ENCODE measurements at places on chromosomes 12 and 14.

DNA sequence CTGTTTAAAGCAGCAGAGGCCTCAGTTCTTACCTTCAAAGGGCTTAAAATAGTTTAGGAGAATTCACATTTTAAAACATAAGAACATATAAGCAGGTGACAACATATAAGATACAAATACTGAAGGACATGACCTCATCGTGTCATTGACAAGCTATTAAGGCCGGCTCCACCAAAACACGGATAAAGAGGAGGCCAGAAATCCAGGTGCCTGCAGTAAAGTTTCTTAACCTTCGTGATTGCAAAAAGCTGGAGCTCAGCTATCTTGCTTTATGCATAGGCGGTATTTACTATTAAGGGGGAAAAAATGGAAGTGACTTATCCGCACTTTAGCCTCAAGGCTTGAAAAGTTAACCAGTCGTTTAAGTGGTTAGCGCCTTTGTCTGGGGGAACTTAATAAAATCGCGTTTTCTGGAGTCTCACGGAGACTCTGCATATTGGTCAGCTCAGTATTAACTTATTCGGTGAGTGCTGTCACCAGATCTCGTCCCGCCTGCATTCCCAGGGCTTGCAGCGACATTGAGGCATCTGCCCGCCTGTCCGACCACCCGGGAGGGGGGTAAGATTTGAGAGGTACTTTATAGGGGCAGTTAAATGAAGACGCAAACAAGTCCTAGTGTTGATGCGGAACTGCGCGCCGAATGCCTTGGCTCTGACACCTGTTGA lies 1.1 kb upstream of the SP1 start:
- no peak for DNase-seq

DNA sequence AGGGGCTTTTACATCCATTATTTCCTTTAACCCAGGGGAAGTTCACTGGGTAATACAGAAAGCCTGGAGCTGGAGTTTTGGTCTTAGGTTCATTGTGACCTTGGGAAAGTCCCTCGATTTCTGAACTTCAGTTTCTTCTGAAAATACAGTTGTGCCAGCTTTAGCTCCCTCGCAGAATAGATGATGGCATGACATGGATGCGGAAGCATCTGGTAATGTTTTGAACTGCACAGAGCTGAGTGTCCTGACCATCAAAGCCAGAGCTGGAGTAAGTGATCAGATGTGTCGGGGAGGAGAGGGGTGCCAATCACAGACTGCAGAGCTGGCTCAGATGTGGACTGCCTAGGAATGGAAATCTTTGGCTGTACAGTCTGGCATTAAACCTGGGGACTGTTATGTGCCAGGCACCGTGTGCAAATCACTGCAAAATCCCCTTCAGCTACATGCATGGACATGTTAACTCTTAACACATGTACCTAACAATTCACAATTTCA lies 180.9 kb downstream of the ETV6 start:
- no peak for DNase-seq

GRCh38 chr14:98952593-98953350 lies 319.2 kb downstream of the BCL11B start:
- no peak for DNase-seq

DNA sequence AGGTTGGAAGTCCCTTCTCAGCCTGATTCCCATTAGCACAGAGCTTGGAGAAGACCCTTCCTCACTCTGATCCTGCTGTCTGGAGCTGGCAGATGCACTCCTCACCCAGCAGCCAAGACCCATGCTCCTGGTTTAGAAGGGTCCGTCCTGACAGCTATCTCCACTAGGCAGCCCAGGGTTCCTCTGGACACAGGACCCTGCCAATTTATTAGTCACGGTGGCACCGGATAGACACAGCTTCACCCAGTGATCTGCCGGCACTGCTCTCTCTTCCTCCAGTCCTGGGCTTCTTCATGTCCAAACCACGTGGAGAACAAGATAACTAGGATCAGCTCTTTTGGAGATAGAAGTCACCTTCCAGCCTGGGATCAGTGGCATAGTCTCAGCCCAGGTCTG lies 26.2 kb upstream of the TCL1B start:
- no peak for DNase-seq

DNA sequence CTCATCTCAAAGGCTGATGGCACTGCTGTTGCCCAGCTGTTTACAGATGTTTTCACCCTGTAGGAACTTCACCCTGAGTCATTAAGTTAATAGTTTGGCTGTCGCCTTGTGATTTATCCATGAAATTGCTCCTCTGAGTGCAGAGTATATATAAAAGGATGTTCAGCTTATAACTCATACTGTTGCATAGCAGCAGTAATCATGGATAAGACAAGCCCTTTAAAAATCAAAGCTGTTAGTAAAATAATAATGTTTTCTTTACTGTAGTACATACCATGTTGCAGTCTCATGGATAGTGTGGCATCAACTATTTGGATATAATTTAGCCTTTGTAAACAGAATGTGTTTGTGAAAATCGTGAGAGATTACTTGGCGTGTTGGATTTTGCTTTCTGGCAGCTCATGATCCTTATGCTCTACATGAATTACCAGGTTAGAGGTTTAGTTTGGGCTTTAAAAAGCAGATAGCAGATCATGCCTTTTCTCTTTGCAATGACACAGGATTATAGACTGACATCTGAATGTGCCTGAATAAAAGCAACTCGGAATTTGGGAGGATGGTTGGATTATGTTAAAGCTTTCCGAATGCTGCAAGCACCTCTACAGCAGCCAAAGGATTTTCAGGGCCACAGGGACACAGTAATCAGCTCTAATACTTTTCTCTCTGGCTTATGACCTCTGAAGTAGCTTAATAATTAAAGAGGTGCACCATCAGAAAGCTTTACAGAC lies 279.7 kb upstream of the ATP2B1 start:
- no peak for DNase-seq

DNA sequence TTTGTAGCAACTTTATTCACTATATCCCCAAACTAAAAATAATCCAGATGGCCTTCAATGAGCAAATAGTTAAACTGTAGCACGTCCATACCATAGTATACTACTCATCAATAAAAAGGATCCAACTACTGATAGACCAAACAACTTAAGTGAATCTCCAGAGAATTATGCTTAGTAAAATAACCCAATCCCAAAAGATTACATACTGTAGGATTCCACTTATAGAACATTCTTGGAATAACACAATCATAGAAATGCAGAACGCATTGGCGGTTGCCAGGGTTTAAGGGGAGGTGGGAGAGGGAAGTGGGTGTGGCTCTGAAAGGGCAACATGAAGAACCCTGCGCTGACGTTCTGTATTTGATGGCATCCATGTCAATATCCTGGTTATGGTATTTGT lies 28.6 kb downstream of the SNRPF start:
- DNase-seq, result no peak

- no peak for DNase-seq
These were observed 2.3 kb downstream of the JDP2 start for GRCh38 chr14:75430116-75430515.

- DNase-seq, result no peak
These were observed 54.2 kb downstream of the SUDS3 start for GRCh38 chr12:118430516-118430915.

DNA sequence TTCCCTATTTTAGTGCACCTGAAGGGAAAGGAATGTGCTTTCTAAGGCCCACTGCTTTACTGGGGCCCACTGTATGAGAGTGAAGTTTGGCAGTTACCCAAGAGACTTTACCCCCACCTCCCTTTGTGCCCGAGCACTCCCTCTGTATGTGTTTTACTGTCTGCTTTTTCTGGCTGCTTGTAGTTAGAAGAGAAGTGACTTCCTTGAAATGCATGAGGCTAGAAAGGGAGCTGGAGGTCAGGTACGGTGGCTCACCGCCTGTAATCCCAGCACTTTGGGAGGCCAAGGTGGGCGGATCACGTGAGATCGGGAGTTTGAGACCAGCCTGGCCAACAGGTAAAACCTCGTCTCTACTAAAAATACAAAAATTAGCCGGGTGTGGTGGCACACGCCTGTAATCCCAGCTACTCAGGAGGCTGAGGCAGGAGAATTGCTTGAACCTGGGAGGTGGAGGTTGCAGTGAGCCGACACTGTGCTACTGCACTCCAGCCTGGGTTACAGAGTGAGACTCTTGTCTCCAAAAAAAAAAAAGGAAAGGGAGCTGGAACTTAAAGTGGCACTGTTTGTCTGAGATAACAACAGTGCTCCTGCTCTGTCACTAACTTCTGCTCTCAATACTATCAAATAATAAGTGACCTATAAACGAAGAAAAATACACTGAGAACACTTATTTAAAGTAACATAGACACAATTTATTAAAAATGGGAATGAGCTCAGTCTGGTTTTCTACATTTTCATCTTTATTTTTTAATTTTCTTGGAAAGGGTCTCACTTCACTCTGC lies 5.8 kb downstream of the TRIP11 start:
- no peak for DNase-seq

- no peak for DNase-seq
These were observed 1.1 kb upstream of the BMP4 start for GRCh38 chr14:53957739-53958138.

DNA sequence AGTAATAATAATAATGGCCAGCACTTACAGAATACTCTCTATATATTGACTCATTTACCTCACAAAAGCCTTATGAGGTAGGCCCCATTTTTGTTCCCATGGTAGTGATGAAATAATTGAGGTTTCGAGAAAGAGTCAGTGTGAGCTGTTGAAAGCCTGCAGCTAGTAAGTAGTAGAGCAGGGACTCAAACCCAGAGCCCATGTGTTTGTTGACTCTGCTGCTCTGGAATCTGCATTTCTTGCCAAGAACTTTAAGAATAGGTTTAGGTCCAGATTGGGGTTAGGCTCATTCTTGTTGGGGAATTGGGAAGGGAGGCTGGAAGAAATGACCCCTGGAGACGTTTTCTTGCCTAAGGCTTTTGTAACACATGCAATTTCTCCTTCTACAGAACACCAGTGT lies 27.9 kb downstream of the DYRK4 start:
- no peak for DNase-seq

DNA sequence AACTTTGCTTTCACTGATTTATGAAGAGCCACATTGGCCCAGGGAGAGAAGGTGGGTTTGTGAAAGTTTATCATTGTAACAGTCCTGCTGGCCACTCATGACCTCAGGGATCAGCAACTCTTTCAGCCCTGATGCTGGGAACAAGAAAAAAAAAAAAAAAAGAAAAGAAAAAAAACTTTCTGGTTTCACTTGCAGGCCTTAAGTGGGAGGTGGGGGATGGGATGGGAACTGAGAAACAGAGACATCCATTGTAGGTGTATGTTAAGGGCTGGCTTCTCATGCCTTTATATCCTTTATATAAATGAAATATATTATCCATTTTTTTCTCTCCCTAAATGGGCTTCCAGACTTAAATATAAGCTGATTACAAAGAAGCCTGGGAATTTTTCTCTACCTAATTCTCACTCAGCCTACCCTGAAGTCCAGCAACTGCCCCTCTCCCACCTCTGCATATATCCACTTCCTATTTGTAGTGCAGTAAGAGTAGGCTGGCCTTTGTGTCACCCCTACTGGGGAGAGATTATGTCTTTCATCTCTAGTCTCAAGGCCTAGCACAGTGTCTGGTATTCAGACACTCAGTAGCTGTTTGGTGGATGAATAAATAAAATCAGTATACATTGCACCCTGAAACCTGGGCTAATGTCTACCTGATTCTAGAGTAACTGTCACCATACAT lies 187.1 kb downstream of the KICS2 start:
- DNase-seq, result no peak

DNA sequence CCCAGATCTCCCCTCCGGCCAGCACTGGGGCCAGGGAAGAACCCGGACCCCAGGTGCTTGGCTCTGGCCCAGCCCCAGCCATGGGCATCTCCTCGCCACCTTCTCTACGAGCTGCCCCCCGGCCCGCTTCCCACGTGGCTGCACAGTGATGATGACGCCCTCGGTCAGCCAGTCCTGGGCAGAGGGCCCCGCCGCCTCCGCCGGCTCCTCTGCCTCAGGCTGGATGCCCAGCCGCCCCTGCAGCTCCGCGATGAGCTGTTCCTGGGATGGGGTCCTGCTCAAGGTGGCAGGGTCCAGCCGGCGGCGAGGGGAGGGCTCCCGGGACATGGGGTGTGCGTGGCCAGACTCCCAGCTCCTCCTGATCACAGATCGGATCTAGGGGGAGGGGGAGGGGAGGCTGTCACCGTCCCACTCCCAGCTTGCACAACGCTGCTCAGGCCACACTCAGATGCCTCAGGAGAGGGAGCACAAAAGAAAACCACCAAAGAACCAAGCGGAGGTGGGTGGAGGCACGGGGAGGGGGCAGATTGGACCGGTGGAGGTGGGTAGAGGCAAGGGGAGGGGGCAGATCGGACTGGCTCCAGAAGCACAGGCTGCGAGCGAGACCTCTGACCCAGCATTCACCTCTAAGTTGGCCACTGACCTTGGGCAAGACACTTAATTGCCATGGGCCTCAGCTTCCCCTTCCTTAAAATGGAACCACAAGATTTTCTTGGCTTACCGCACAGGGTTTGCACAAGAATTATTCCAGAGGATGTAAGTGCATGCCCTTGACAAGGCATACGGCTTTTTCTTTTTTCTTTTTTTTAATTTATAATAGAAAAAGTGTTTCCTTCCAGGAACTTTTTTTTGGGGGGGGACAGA lies 16.1 kb upstream of the RPLP0 start:
- no peak for DNase-seq

- DNase-seq, result no peak
These were observed 3.0 kb downstream of the GALNT6 start for GRCh38 chr12:51388069-51388799.

GRCh38 chr12:69523433-69524330 lies 53.5 kb downstream of the FRS2 start:
- DNase-seq, result no peak

DNA sequence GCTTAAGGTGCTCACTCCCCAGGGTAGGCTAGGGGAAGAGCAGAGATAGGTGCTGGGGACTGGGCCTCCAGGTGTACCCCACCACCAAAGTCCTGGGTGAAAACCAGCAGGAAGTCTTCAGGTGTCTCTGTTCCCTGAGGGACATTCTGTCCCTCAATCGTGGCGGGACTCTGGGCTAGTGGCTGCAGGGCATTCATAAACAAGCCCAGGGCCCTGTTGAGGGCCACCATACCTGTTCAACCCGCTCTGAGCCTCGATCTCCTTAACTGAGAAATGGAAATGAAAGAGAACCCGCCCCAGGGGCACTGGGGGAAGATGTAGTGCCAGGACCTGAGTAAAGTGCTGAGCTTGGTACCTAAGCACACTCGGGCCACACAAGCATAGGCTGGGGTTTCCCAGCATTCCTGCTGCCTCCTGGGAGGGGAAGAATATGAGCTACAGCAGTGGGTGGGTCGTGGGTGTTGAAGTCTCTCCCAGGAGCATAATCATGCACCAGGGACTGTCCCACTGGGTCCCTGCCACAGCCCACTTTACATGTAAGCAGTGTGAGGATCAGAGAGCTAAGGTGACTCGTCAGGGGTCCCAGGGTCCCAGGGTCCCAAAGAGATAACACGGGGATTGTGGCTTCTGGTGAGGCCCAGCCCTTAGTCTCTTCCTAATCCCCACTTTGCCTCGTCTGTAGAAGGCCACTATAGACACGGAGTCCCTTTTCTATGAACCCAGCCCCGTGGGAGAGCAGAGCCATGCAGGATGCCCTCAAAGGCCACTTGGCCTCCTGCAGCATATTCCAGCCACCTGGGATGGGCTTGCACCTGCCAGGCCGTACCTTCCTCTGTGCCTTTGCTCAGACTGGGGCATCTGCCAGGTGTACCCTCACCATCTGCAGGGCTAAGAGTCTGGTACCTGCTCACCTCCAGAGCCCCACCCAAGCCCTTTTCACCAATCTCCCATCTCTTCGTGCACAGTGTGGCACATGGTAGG lies 14.4 kb downstream of the FAM222A start:
- DNase-seq, result no peak

GRCh38 chr12:6182279-6182898 lies 17.8 kb upstream of the CD9 start:
- no peak for DNase-seq

Data from activated CD4-positive, alpha-beta T cell treated with anti-CD3 and anti-CD28 coated beads for 24 hours (primary cell).